Stimulated activated CD8-positive, alpha-beta memory T cell treated with anti-CD3 and anti-CD28 coated beads, Interleukin-15, amount 100 ng/mL, for 24 hours (primary cell): ENCODE measurements at places on chromosomes 7 and 10.

DNA sequence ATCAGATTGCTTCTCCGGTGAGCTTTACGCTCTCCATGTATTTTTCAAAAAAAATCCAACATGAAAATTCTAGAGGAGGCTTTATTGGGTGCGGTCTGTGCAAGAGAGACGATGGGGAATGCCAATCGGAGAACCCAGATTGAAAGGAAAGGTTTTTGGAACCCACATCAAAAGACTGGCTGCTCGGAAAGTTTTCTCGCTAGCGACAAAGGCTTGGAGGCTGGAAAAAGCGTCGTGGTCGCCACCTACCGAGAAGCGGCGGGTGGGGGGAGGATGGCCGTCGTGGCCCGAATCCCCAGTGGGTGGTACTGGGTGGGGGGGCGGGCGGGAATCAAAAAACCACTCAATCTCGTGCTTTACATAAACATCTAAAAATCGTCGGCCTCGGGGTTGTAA is 1.1 kb upstream of the GTF2I start:
- no peak for DNase-seq

DNA sequence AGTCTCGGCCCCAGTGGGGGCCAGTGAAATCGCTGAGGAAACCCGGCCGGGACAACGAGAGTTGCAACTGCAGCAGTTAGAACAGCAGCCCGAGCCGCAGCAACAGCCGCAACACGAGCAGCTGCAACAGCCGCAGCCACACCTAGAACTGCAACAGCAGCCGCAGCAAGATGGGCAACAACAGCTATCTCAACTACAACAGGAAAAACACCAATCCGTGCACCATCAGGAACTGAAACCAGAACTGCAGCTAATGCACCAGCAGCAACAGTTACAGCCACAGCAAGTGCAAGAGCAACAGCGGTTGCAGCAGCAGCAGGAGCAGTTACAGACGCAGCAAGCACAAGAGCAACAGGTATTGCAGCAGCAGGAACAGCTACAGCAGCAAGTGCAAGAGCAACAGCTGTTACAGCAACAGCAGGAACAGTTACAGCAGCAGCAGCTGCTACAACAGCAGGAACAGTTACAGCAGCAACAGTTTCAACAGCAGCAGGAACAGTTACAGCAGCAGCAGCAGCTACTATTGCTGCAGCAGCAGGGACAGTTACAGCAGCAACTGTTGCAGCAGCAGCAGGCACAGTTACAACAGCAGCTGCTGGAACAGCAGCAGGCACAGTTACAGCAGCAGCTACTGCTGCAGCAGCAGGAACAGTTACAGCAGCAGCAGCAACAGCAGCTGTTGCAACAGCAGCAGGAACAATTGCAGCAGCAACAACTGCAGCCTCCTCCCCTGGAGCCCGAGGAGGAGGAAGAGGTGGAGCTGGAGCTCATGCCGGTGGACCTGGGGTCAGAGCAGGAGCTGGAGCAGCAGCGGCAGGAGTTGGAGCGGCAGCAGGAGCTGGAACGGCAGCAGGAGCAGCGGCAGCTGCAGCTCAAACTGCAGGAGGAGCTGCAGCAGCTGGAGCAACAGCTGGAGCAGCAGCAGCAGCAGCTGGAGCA is 6.1 kb downstream of the ZNF853 start:
- no peak for DNase-seq

- no peak for DNase-seq
Observed at GRCh38 chr10:5424751-5425150, 12.4 kb downstream of the NET1 start.

- DNase-seq, result no peak
Observed at GRCh38 chr7:17937506-17938120, 2.7 kb downstream of the SNX13 start.

- no peak for DNase-seq
Observed at GRCh38 chr10:33900596-33900995, 566.1 kb upstream of the NRP1 start.

DNA sequence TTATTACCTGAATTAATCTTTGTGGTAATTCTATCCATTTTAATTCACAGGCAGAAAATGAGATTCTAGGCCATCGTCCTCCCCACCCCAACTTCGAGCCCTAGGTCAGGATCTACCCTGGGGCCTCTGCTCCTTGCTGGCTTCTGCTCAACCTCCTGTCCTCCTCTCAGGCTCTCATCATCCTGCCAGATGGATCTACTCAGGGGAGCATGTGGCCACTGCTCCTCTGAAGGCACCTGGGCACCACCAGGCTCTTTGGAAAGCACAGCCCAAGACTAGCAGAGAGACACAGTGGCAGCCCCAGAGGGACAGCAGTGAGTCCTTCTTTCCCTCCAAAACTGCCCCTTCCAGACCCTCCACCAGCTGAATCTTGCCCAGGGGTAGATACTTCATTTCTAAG is 248.2 kb downstream of the TCERG1L start:
- no peak for DNase-seq

GRCh38 chr7:124364283-124364682 is 331.4 kb upstream of the TMEM229A start:
- DNase-seq, result no peak

DNA sequence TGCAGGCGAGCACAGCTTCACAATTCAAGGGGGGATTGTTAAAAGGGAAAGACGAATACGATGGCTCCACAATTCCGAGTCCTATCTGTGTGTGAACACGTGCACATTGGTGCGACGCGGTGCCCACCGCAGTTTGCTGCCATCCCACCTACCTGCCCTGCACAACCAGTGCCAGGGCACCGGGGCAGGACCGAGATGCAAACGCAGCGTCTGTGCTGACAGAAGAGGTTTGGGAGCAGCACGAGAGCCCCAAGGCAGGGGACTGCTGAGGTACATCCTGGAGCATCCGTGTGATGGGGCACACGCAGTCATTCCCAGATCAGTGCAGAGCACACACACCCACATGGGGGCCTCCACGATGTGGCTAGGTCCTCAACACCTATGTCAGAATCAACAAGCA is 221.3 kb downstream of the DNAJB6 start:
- DNase-seq, result no peak

GRCh38 chr7:106613279-106613678 is 47.7 kb downstream of the CCDC71L start:
- no peak for DNase-seq

- DNase-seq, result no peak
Observed at GRCh38 chr10:3435671-3436070, 263.1 kb upstream of the PITRM1 start.

GRCh38 chr10:85175635-85176034 is 847.2 kb downstream of the CCSER2 start:
- no peak for DNase-seq

DNA sequence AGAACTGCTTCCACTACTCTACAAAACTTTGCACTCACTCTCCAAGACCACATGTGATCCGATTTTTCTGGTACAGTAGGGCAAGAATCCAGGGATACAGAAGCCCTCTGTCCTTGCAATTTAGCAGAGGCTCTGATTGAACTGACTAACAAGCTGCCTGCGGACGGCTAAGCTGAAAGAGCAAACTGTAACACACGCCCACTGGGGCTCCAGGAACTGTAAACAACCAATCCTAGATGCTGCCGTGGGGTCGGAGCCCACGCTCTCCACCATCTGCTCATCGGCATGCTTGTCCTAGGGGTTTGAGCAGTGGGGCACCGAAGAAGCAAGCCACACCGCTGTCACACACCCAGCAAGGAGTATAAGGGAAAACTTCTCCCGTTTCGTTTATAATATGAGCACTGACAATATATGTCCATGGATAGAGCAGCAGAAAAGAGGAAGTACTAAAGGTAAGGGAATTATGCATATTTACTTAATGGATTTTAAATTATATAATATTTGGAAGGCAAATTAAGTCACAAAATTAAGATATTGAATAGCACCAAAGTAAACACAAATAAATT is 634.4 kb upstream of the POT1 start:
- DNase-seq, result no peak

- DNase-seq, result no peak
Observed at GRCh38 chr7:143269251-143269650, 6.0 kb downstream of the GSTK1 start.

- no peak for DNase-seq
Observed at GRCh38 chr7:101021703-101022102, 1.8 kb downstream of the MUC17 start.

DNA sequence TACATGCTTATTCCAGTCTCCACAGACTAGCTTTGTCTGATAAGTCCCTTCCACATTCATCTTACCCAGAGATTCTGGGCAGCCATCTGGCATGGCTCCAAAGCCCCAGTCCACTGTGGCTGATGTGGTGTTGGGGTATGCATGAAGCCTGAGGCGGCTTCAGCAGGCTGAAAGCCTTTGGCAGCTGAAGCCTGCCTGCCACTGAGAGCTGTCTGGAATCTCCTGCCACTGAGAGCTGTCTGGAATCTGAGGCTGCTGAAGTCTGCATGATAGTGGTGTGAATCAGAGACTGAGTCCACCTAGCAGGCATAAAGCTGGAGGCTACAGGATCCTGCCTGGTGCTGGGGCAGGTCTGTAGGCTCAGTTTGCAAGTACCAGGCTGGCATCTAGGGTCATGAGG is 87.1 kb downstream of the DYNC1I1 start:
- no peak for DNase-seq

DNA sequence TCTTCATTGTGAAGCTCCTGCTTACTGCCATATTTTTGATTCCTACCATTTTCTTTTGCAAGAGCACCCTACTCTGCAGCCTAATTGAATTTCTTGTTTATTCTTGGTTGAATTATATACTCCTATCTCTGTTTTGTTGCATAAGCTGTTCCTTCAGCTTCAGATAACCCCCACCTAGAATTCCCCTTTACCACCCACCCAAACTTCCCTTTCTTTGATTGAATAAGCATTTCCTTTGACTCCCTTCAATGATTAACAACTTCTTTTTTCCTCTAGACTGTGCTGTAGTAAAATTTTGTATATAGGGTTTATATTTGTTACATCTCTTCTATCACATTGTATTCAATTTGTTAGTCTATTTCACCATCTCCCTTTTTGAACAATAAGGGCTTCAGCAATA is 168.1 kb downstream of the GPR37 start:
- DNase-seq, result no peak

- DNase-seq, result no peak
Observed at GRCh38 chr10:124101351-124101750, 8.0 kb upstream of the CHST15 start.

- DNase-seq, result no peak
Observed at GRCh38 chr10:17216217-17216900, 11.7 kb upstream of the VIM start.

DNA sequence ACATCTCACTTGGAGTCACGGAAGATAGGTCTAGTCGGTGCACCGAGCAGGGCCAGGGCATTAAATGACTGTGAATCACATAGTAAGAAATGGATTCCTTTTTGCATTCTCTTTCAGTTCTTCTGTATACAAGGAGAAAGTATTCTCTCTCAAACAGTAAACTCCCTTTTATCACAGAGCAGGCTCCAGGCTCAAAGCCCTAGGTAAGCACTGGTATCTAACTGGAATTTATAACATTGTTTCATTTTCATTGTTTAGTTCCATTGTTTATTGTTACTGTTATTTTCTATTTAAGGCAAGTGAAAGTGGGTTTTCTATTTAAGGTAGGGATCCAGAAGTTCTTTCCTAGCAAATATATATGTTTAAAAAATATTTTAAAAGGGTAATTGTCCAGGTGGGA is 44.1 kb upstream of the CDK1 start:
- DNase-seq, result no peak

- no peak for DNase-seq
Observed at GRCh38 chr10:14476006-14476405, 145.3 kb upstream of the FRMD4A start.

DNA sequence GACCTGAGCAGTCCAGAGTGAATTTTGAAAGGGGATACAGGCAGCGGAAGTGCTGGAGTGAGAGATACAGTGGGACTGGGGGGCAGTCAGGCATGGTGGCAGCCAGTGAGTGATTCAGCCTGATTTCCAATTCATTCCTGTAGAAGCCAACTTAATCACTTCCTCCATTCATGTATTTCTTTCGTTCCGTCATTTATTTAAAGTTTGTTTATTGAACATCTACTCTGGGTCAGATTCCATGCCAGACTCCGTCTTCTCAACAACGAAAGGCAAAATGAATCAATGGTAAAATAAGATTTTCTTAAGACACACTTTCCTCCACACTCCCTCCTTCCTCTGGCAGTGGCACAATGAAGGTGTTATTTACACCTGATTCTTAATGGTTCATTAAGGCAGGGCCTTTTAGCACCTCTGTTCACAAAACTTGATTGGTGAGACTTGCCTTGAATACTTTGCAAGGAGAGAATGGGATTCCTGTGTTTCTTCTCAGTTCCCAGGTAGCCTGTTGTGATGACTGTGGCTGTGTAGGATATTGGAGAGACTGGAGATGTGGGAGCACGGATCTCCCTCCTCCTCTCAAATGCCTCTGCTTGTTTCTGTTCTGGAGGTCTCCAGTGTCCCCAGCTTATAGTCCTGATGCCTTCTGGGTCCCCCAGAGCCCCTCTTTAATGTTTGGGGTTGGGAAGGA is 27.9 kb downstream of the ADCYAP1R1 start:
- no peak for DNase-seq

DNA sequence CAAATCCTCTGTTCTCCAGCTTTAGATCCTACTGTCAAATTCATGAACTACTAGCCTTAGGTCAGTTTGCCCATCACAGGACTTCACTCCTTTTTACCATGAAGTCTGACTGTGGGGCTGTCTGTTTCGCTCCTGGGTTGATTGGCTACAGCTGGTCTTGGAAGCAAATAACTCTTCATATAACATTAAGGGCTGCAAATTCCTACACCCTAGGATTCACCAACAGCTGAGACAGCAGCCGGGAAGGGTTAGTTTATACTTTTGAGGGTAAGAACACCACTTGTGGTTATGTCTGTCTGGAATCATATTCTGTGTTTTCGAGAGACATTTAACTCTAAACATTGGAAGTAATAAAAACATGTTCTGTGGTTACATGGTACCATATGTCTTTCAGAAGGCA is 55.9 kb upstream of the KIAA1217 start:
- no peak for DNase-seq

- no peak for DNase-seq
Observed at GRCh38 chr10:62183857-62184795, 84.5 kb downstream of the RTKN2 start.

- no peak for DNase-seq
Observed at GRCh38 chr7:94395141-94396036, 694 bp downstream of the COL1A2 start.

DNA sequence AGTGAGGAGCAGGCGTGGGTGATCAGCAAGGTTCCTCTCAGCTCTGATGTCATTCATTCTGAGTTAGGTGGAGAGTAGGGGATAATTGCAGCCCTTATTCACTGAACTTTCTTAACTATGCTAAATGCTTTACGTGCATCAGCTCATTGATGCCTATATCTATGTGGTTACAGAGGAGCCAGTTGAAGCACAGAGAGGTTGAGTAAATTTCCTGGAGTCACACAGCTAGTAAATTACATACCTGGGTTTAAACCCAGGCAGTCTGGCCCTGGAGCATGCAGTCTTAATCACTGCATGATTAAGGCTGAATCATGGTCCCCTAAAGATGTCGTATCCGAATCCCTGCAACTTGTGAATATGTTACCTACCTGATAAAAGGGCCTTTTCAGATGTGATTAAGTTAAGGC is 99.6 kb downstream of the GRK5 start:
- no peak for DNase-seq

- no peak for DNase-seq
Observed at GRCh38 chr7:148303295-148304082, 287.1 kb upstream of the C7orf33 start.

GRCh38 chr7:84092207-84092606 is 102.4 kb downstream of the SEMA3A start:
- no peak for DNase-seq
